Kidney tubule cell (primary cell): ENCODE measurements at places on chromosomes 1 and 21.

DNA sequence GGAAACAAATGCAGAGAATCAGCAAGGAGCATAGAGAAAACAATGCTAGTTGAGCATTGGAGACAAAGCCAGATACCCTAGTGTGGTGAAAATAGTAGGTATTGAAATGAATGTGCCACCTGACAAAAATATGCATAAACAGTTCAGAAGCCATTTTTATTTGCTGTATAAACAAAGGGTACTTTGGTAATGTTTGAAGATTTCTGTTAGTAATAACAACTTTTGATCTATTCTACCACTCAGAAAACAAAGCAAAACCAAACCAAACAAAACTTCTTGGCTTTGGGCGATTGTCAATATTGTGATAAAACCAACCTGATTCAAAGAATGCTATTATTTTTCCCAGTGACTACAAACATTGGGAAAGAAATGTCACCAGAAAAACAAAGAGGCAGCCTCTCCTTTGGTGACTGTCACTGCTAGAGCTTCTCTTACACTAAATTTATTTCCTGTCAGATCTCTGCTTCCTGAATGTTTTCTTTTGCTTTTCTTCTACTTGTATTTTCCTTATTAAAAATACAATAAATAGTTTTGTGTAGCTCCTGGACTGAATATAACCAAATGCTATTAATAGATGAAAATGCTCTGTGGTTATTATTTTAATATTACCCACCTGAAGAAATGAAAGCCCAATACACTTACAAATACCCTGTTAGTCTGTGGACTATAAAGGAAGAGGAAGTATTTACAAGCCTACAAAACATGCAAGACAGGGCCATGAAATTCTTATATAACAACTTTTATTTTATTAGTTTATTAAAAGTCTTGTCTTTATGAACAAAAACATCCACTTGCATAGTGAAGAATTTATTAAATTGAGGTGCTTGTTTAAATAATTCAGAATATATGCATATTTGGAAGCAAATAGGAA, 5.7 kb downstream of the ATP6V1G3 start:
- no peak for DNase-seq

GRCh38 chr1:201714542-201715329, 114.2 kb upstream of the IPO9 start:
- DNase-seq: peak; percentile 100

DNA sequence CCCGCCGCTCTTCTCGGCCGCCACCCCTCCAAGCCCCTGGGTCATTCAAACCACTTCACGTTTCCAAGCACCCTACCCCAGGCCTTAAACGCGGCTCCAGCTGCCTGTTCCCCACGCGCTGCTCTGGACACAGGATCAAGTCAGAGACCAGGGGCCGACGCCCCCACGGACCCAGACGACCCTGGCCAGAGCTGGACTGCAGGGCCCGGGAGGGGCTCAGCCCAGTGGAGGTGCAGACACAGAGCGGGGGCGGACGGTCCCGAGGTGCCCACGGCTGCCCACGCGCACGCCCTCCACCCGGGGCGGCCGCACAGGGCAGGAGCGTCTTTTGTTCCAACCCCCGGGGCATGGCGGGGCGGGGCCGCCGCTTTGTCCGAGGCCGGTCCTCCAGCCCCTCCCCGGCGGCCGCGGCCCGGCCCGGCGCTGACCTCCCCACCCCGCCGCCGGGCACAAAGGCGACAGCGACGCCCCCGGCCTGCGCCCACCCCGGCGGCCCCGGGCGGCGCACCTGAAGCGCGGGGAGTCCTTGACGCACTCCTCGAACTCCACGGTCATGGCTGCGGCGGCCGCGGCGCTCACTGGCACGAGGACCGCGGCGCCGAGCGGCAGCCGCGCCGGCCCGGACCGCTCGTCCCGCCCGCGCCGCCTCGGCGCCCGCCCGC, 338 bp downstream of the ACAP3 start:
- peak; percentile 45 for DNase-seq

DNA sequence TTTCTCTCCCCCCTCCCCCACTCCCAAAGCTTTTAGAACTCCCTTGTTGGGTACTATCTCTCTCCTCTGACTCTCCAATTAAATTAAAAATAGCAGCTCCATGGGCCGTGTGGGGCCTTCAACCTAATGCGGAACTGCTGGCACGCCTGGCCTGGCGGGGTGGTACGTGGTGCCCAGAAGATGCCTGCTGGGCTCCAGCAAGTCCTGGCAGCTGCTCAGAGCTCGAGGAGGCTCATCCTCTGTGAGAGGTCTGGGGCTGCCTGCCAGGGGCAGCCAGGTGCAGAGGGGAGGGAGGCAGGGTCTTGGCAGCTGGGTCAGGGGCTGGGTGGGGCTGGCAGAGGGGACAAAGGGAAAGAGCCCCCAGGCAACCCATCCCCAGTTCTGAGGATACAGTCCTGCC, 74.4 kb downstream of the ACTL8 start:
- DNase-seq: no peak

DNA sequence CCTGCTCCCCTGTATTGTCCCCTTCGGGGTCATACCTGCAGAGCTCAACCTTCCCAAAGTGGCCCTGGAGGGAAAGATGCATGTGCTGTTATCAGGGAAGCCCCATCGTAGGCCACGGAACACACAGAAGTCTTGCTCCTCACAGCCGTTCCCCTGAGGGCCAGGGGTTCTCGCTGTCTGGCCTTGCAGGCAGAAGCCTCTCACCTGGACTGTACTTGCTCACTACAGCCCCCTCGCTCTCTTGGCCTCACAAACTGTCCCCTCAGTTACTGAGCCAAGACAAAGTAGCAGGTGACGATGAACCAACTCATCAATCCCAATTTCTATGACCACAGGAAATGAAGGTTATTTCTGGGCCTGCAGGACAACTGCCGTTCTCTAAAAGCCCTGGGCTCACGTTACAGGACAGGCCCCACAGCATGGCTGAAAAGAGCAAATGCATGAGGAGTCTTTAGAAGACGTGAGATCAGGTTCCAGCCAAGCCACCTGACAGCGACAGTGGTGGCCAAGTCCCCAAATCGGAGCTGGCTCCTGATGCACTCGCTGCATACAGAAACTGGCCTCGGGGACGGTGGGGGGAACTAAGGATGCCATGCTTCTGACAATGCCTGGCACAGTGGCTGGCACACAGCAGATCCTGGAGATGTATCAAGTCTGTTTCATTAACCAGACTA, 95.0 kb downstream of the RAVER2 start:
- DNase-seq: no peak

DNA sequence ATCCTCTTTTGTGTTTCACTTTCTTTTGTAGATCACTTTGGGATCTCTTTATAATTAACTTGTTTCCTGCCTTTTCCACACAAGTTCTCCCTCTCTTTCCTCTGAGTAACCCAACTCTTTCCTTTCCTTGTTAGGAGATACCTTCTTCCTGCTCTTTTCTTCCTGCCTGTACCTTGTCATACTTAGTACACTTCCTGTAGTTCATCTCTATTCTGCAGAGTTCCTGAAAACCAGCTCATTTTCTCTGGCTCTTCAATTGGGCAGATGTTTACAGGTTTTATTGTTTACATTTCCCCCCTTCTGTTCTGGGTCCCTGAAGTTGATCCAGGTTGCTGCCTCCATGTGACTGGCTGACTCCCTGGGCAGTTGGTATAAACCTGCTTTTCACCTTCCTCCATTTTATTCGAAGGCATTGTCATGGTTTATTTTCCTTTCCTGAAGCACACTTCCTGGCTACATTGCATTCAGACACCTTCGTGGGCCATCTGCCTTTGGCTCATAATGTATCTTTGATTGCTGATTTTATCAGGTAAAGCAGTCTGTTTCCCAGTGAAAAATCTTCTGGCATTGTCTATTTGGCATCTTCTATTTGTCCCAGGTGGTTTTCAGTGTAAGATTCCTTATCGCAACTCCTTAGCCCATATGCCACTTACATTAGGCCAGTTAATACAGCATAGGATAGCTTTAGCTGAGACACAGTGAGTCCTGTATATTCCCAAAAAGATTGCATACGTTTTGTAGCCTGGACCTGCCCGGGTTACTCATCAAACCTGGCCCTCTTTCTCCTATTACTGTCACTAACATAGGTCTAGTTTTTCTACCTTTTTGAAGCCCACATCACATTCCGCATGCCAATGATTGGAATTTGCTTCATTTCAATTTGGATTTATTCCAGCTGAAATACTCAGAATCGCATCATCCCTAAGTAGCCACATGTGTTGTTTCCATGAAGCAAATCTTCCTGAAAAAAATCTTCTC, 15.4 kb downstream of the CTH start:
- DNase-seq: peak; percentile 41

DNA sequence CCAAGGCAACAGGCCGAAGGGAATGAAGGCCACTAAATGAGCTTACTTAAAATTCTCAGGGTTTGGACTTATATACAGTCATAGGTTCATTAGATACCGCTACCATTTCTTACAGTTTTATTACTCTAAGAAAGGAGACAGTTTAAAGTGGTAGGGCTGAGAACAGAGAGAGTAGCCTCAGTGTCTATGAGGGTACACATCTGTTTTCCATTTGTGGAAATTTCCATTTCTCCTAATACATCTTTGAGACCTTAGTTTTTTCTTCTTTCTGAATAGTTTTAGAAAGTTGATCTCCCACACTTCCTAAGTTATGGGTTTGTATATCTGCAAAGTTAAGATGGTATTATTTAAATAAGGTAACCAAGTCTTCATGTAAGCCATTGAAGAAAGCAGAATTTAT, 1279.1 kb downstream of the NCAM2 start:
- DNase-seq: no peak

DNA sequence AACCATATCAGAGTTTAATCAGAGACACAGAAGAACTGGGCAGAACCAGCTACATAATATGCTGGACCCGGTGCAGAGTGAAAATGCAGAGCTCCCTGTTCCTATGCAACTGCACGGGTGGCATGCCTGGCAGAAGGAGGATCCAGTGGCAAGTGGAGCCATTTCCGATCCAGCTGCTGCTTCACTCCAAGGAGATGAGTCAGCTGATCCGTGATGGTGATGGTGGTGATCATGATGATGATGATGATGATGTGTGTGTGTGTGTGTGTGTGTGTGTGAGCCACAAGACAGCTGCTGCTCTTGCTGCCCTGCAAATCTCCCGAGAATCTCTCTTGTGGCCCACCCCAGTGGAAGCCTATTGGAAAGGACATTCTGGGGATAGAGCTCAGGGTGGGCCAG, 133.0 kb downstream of the URB2 start:
- peak; percentile 47 for DNase-seq

GRCh38 chr1:2103266-2103900, 53.2 kb downstream of the PRKCZ start:
- DNase-seq: no peak

DNA sequence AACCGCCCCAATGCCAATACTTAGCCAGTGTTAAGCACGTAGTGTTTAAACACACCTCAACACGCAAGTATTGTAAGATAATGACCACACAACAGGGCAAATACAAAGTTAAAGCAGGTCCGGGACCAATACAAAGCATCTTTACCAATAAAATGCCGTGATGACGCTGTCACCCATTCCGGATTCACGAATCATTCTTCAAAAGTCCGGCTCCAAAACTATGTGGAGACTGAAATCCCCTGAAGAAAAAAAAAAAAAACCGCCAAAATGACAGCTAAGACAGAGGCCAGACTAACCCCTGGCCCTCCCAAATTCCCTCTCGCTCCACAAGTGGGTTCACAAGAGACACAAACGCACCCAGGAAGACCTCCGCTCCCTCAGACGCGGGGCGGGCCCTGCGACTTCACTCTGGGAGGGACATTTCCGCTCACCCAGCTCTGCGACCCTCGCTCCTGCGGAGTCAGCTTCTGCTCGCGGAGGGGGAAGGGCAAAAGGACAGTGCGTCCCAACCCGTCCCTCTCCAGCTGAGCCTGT, 625 bp upstream of the DARS2 start:
- DNase-seq: no peak

DNA sequence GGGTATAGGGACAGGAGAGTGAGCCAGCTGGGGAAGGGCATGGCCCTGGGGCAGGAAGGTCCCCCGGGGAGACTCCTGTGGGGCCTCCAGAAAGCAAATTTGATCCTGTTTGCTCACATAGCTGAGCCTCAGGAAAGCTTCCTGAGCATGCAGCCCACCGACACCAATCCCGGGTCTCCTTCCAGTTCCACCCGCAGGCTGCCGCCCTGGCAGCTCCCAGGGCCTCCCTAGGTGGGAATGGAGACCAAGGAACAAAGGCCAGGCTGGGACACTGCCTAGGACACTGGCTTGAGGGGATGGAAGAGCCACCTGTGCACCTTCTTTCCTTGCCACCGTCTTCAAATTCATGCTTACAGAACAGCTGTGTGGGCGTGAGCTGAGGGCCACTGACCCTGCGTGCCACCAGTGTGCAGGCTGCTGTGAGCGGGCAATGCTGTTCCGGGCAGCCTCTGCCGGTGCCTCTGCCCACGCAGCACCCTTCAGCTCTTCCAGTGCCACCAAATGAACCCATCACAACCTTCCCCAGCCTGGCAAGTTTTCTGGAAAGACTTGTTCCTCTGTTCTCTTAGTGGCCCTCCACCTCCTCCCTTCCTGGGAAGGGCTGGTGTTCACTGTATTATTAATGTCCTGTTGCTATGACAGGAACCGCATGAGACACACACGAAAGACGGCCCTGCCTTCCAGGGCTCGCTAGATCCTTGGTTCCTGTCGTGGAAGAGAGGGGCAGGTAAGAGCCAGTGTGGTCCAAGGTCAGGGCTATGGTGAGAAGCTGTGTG, 53.6 kb downstream of the ACBD3 start:
- peak; percentile 56 for DNase-seq

DNA sequence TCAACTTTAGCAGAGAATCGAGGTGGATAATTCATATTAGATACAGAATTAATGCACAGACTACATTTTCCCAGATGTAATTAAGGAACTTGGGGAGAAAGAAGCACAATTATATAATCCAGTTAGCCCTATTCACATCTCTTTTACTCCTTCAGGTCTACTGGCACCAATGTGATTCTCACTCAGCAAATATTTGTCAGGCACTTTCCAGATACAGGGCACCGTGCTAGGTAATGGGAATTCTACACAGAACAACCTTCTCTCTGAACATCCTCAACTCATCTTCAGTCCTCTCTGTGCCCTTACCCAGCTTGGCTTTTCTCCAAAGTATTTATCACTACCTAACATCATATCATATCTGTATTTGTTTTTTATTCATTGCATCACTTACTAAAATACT, 15.6 kb upstream of the PROX1 start:
- DNase-seq: no peak

DNA sequence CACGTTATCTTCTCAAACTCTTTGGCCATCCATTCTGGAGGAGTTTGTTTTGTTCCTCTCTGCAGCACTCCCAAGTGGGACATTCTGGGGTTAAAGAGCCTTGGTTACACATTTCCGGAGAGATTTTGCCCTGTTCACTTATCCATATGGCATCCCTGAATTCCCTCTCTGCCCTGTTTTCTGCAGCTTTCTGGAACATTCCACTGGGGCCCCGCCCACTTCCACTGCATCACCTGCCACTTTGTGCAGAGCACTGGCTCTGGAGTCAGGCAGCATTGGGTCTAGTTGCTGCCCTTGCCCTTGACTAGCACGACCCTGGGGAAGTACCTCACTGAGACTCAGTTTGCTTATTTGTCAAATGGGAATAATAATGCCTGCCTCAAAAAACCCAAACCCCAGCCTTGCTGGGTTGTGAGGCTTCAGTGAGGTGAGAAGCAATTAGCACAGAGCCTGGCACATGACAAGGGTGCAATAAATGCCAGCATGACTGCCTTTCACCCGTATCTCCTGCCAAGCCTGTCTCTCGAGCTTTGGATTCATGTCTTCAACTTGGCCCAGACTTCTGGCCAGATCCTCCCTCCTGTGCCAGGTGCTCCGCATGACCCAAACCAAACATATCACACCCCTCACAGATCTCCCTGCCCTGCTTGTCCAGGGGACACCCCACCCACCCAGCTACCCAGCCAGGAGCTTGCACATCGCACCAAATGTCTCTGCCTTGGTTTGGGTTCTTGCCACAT, 38.3 kb downstream of the IL6R start:
- DNase-seq: no peak

GRCh38 chr1:232643251-232643650, 13.3 kb upstream of the SIPA1L2 start:
- DNase-seq: no peak
